Natural killer cell (primary cell): ENCODE measurements at places on chromosomes 2 and 18. TPM values are rescaled to one million over a fixed set of nuclear protein-coding genes. Genes with fewer than 3 reads are reported as not detected.

The MC4R gene
- not detected for total RNA-seq

The AGXT gene
- total RNA-seq = not detected

The ABCB11 gene
- 0.07 TPM for total RNA-seq

The ANKRD29 gene
- total RNA-seq = not detected

DNA sequence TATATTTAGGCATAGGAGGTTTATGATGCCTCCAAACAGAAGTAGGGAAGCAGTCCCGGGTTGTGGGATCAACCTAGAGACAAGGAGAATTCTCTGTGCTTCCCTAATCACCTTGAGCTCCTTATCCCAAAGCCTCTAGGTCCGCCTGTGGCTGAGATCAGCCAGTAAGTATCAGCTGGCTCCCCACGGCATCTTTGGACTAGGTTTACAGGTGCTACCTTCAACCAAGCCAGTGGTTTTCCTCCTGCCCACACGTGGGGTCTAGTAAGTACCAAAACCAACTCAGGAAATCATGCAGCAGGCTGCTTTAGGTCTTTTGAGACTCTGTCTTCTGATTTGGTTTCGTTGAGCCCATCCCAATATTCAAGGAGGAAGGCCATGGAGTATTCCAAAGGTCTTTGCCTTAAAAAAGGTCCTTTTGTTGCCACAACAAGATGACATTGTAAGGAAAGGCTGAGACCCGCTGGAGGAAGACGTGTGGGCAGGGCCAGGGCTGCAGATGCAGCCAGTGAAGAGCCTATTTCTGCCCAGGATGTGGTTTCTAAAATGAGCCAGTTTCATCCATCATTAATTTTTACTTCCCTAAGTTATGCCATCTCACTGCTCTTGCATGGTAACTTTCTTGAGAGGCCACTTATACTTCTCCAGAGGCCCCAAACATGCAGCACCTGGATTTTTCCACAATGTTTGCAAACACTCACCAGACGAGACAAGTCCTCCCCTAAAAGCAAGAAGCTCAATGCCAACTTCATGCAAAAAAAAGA is 248.7 kb downstream of the RNF152 start:
- H3K4me3 ChIP-seq = no peak overlapping the region
- H3K36me3 ChIP-seq = no peaks in the 10 kb centered on the region
- peaks cover 5% of the 10 kb centered on the region for H3K4me1 ChIP-seq
- DNase-seq = no peak

DNA sequence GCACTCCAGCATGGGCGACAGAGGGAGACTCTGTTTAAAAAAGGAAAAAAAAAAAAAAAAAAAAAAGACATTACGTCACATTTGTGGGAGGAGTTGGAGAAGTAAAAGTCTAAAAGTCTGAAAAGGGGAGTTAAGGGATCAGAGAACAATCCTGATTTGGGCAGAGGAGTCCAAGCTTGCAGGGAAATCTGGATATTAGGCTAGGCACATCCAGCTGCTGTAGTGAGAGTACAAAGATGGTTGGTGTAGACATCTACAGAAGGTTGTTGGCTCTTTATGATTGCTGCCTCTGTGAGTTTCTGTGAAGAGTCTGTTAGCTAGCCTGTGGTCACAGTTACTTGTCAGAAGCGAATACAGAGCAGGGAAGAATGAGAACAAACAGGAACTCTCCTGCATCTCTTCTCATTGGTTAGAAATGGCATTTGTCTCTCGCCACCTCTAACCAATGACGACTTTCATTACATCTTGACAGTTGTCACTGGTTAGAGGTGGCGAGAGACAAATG is 3.3 kb upstream of the OSBPL6 start:
- no peak overlapping the region for H3K27ac ChIP-seq
- H3K27me3 ChIP-seq = peaks cover 9% of the 10 kb centered on the region
- H3K4me3 ChIP-seq = no peak overlapping the region
- no peaks in the 10 kb centered on the region for H3K36me3 ChIP-seq
- H3K4me1 ChIP-seq = peaks cover 12% of the 10 kb centered on the region

DNA sequence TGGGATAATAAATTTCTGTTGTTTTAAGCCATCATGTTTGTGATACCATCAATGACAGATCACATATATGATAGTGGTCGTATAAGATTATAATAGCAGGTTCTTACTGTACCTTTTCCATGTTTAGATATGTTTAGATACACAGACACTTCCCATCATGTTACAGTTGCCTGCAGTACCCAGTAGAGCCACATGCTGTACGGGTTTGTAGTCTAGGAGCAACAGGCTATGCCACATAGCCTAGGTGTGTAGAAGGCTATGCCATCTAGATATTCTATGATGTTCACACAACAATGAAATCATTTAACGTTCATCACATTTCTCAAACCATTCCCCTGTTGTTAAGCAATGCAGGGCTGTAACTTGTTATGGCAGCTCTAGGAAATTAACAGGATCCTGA is 132.9 kb upstream of the SH3BP4 start:
- H3K4me3 ChIP-seq = no peak overlapping the region
- H3K27ac ChIP-seq = no peak overlapping the region
- H3K27me3 ChIP-seq = no peaks in the 10 kb centered on the region

DNA sequence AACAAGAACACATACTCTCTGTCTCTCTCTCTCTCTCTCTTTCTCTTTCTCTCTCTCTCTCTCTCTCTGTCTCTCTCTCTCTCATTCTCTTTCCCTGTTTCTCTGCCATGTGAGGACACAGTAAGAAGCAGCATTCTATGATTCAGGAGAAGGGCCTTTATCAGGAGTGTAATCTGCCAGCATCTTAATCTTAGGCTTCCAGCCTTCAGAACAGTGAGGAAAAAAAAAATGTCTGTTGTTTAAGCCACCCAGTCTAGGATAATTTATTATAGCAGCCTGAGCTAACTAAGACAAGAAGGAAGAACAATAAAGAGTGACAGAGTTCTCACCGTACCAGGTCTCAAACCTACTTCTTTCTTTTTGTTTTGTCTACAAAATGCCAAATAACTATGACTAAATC is 399.4 kb downstream of the SOCS6 start:
- no peak overlapping the region for H3K27ac ChIP-seq
- no peak for DNase-seq
- no peaks in the 10 kb centered on the region for H3K27me3 ChIP-seq
- no peaks in the 10 kb centered on the region for H3K36me3 ChIP-seq

- H3K36me3 ChIP-seq = no peaks in the 10 kb centered on the region
- no peak overlapping the region for H3K27ac ChIP-seq
- DNase-seq = no peak
- no peak overlapping the region for H3K4me3 ChIP-seq
These were observed 12.8 kb upstream of the ALPP start for GRCh38 chr2:232365621-232366321.

GRCh38 chr2:11534071-11534745 is 363 bp downstream of the GREB1 start:
- no peak overlapping the region for H3K27ac ChIP-seq
- no peak overlapping the region for H3K4me3 ChIP-seq
- no peak for DNase-seq
- no peaks in the 10 kb centered on the region for H3K36me3 ChIP-seq
- H3K27me3 ChIP-seq = no peaks in the 10 kb centered on the region
- no peaks in the 10 kb centered on the region for H3K4me1 ChIP-seq

DNA sequence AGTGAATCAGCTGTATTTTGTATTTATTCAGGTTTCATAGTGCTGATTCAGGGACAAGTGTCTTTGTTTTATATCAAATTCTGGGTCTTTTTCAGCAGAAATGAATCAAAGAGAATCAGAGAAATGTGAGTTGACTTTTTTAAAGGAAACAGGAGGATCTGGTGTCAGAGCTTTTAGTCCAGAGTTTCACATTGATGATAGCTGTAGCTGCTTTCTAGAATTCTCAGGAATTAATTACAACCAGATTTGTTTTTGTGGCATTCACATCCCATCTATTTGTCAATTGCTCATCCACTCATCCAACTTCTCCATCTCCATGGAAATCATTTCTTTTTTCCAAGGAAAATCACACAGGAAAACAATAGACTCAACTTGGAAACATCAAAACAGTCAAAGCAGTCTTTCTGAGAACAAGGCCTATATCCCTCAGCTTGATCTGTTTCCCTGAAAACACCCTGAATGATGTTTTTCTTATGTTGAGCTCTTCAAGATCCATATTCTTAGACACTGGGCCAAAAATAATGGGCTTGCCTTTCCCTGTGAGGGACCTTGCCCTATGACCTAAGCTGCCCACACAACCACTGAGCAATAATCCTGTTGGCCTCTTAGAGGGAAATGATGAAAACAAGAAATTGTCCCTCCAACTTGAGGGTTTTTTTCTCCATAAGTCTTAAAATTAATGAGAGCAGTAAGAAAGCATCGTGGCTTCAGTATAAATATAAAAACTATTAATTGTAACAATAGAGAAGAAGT is 249.5 kb upstream of the FN1 start:
- H3K4me1 ChIP-seq = peaks cover 14% of the 10 kb centered on the region
- H3K4me3 ChIP-seq = no peak overlapping the region
- peaks cover 2% of the 10 kb centered on the region for H3K27me3 ChIP-seq
- H3K27ac ChIP-seq = no peak overlapping the region
- no peaks in the 10 kb centered on the region for H3K36me3 ChIP-seq
- no peak for DNase-seq

- no peaks in the 10 kb centered on the region for H3K27me3 ChIP-seq
- H3K4me3 ChIP-seq = no peak overlapping the region
- no peaks in the 10 kb centered on the region for H3K36me3 ChIP-seq
- no peaks in the 10 kb centered on the region for H3K4me1 ChIP-seq
These were observed 77.8 kb downstream of the SOCS6 start for GRCh38 chr18:70366670-70367069.

- DNase-seq = peak; percentile 40
- H3K4me1 ChIP-seq = peaks cover 9% of the 10 kb centered on the region
- H3K4me3 ChIP-seq = no peak overlapping the region
- H3K27ac ChIP-seq = peak overlapping the region; percentile 15
- H3K27me3 ChIP-seq = no peaks in the 10 kb centered on the region
These were observed 64.8 kb downstream of the COX7A2L start for GRCh38 chr2:42296226-42296625.

GRCh38 chr2:40259900-40260299 is 192.0 kb downstream of the SLC8A1 start:
- H3K27me3 ChIP-seq = no peaks in the 10 kb centered on the region
- H3K4me1 ChIP-seq = no peaks in the 10 kb centered on the region
- H3K27ac ChIP-seq = no peak overlapping the region
- no peak for DNase-seq
- no peaks in the 10 kb centered on the region for H3K36me3 ChIP-seq
- no peak overlapping the region for H3K4me3 ChIP-seq

GRCh38 chr2:213252206-213252605 is 32.1 kb upstream of the SPAG16 start:
- no peaks in the 10 kb centered on the region for H3K27me3 ChIP-seq
- no peaks in the 10 kb centered on the region for H3K36me3 ChIP-seq
- no peak overlapping the region for H3K4me3 ChIP-seq
- no peak overlapping the region for H3K27ac ChIP-seq
- no peak for DNase-seq

DNA sequence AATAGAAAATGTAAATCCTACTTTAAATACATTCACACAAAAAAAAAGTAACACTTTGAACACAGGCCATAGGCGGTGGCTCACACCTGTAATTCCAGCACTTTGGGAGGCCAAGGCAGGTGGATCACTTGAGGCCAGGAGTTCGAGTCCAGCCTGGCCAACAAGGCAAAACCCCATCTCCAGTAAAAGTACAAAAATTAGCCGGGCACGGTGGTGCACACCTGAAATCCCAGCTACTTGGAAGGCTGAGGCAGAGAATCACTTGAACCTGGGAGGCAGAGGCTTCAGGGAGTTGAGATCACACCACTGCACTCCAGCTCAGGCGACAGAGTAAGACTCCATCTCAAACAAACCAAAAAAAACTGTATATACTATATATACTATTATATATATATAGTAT is 303.6 kb downstream of the BCL11A start:
- H3K27me3 ChIP-seq = no peaks in the 10 kb centered on the region
- DNase-seq = no peak
- no peak overlapping the region for H3K4me3 ChIP-seq
- no peak overlapping the region for H3K27ac ChIP-seq
- no peaks in the 10 kb centered on the region for H3K36me3 ChIP-seq
- H3K4me1 ChIP-seq = no peaks in the 10 kb centered on the region

DNA sequence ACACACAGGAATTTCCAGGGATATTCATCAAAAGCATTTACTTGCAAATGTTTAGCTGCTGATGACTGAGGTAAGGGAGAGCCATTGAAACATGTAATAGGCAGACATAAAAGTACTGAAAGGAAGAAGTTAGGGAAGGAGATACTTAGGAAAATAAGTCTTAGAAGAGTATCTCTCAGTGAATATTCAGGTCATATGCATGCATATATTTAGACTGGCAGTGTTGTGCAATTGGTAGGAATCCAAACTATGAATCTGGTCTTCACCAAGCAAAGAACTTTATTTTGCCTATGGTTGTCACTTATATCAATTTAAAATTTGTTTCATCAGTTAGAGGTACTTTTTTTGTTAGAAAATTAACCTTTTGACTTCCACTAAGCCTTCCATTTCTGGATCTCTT is 1490.7 kb downstream of the SUCLG1 start:
- no peaks in the 10 kb centered on the region for H3K36me3 ChIP-seq
- no peaks in the 10 kb centered on the region for H3K27me3 ChIP-seq
- H3K4me1 ChIP-seq = no peaks in the 10 kb centered on the region
- H3K27ac ChIP-seq = no peak overlapping the region
- H3K4me3 ChIP-seq = no peak overlapping the region
- DNase-seq = no peak

DNA sequence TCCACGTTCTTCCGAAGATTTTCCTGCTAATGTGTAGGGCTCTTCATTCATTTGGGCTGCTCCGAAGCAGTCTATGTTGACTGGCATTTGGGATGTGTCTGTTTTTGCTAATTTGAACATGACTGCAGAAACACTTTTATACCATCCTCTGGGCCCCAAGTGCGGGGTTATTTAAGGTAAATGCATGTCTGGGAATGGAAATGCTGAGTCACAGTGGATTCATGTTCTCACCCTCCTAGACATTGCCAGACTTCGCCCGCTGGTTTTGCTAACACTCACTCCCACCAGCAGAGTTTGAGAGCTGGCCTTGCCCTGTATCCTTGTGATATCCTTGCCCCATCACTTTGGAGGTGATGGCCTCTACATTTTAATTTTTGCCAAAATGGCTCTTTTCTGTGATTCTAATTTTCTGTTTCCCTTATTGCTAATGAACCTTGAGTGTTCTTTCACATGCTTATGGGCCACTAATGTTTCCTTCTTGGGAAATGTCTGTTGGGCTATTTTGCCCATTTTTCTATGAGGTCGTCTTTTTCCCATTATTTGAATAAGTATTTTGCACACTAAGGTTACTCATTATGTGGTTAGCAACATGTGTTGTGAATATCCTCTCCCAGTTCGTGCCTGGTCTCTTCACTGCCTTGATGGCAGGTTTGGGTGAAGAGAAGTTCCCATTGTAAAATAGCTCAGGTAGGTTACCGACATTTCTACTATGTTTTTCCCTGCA is 204.1 kb downstream of the GLI2 start:
- H3K4me1 ChIP-seq = no peaks in the 10 kb centered on the region
- H3K27me3 ChIP-seq = no peaks in the 10 kb centered on the region

- no peaks in the 10 kb centered on the region for H3K36me3 ChIP-seq
- DNase-seq = no peak
These were observed 795.6 kb downstream of the CPS1 start for GRCh38 chr2:211351987-211352386.

DNA sequence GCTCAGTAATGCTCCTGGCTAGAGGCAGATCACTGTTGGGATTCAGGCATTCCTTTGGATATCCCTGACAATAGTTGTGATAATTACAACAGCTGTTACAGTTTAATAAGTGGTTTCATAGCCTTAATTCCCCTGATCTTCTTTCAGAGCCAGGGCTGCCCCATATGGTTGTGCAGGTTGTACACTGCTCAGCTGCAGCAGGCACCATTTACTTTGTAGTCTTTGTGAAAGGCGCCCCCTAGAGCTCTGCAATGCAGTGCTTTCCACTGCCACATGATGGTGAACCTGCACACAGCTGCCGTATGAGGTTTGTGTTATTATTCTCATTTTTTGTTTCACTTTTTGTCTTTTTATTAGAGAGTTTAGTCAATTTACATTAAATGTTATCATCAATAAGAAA is 239.1 kb downstream of the KCNS3 start:
- no peaks in the 10 kb centered on the region for H3K27me3 ChIP-seq
- no peaks in the 10 kb centered on the region for H3K36me3 ChIP-seq
- H3K4me3 ChIP-seq = no peak overlapping the region
- no peaks in the 10 kb centered on the region for H3K4me1 ChIP-seq
